ENCODE measurements at places on chromosomes 16 and 17.

- DNase-seq = no peak
Measured at GRCh38 chr17:14805348-14805747, 459.8 kb downstream of the PMP22 start.

GRCh38 chr16:8739151-8739550 lies 58.3 kb downstream of the TMEM186 start:
- DNase-seq = no peak

- DNase-seq = no peak
Measured at GRCh38 chr17:65628644-65629036, 67.2 kb upstream of the AXIN2 start.

GRCh38 chr16:62764572-62764971 lies 728.3 kb upstream of the CDH8 start:
- no peak for DNase-seq

DNA sequence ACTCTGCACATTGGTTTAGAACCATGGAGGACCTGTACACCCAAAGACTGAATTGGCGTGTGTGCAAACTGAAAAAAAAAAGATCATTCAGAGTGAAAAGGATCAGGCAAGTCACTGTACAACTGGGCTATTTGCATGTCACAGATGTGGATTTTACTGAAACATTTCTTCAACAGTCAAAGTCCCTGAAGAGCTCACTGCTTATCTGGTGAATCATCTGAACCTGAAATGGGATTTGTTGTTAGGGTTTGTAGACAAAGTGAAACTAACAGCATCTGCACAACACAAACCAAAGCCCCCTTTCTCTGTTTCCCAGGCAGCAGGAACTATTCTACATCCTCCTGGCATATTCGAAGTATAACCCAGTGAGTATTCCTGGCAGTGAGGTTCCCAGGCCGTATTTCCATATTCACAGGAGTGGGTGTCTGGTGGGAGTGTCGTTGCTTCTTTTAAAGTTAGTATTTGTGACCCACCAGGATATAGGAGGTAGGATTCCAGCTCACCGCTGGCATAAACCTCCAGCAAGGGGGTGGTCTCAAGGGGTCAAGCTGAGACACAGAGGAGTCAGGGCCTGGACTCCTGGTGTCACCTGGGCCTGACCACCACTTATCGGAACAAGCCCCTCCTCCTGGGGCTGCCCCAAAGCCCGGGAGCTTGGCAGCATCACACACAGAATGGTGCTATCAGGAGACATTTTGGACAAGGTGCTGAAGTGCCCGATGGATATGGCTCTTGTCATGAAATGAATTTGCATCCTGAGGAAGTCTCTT lies 80.9 kb downstream of the GOSR1 start:
- DNase-seq = no peak

GRCh38 chr17:45852535-45853297 lies 8.0 kb downstream of the SPPL2C start:
- peak; percentile 84 for DNase-seq

GRCh38 chr17:60151355-60151754 lies 1.6 kb downstream of the CA4 start:
- DNase-seq = peak; percentile 93

GRCh38 chr17:73365906-73366623 lies 54.3 kb upstream of the CDC42EP4 start:
- no peak for DNase-seq

GRCh38 chr17:42167807-42168206 lies 13.0 kb upstream of the RAB5C start:
- no peak for DNase-seq

DNA sequence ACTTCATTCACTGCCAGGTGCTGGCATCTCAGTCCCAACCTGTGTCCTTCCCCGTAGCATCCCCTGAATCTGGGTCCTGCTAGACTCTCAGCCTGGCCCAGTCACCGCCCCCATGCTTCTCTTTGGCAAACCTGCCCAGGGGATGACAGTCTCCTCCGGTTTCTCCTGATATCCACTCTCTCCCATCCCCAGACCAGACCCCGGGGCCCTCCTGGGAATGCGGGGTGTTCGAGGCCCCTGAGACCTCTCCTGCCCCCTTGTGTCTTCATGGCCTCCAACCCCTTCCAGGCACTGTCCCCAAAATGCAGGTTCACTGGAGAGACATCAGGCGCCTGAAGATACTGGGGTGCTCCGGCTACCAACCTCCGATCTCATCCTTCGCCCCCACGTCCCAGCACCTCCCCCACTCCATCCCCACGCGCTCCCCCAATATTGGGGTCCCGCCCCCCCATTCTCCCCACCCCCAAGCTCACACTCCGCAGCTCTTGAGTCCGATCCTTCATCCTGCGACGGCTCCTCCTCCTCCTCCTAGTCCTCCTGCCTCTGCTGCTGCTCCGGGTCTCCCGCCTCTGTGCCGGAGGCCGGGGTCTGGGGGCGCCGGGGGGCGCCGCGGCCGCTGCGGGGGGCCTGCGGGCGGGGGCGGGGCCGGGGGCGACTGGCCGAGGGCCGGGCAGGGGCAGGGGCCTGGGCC lies 399 bp downstream of the STX1B start:
- peak; percentile 9 for DNase-seq

DNA sequence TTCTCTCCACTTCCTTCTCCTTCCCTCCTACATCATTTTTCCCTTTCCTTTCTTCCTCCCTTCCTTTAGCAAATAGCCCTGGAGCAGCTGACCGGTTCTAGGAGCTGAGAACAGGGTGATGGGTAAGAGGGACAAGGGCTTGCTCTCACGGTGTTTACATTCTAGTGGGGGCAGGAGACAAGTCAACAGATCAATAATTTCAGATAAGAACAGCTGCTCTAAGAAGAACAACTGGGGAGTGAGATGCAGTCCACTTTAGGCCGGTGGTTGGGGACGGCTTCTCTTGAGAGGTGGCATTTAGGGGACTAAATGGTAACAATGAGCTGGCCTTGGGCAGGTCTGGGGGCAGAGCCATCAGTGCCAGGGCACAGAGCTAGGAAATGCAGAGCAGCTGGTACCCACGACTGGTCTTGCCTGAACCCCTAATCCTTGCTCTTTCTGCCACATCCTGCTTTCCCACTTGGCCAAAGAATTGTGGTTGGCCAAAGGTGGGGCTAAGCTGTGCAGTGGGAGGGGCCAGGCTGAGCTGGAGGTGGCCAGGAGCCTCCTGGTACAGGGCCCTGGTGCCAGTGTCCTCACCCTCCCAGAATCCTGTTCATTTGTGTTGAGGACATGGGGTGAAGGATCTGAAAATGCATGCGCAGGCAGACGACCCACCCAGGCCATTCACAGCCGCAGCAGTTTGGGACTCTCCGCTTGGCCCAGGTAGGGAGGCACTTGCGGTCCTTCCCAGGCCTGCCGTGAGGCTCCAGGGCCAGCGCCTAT lies 17.7 kb downstream of the CBX4 start:
- no peak for DNase-seq

GRCh38 chr16:53404959-53405358 lies 29.3 kb upstream of the RBL2 start:
- no peak for DNase-seq

- no peak for DNase-seq
Measured at GRCh38 chr16:47599512-47599911, 138.4 kb downstream of the PHKB start.

DNA sequence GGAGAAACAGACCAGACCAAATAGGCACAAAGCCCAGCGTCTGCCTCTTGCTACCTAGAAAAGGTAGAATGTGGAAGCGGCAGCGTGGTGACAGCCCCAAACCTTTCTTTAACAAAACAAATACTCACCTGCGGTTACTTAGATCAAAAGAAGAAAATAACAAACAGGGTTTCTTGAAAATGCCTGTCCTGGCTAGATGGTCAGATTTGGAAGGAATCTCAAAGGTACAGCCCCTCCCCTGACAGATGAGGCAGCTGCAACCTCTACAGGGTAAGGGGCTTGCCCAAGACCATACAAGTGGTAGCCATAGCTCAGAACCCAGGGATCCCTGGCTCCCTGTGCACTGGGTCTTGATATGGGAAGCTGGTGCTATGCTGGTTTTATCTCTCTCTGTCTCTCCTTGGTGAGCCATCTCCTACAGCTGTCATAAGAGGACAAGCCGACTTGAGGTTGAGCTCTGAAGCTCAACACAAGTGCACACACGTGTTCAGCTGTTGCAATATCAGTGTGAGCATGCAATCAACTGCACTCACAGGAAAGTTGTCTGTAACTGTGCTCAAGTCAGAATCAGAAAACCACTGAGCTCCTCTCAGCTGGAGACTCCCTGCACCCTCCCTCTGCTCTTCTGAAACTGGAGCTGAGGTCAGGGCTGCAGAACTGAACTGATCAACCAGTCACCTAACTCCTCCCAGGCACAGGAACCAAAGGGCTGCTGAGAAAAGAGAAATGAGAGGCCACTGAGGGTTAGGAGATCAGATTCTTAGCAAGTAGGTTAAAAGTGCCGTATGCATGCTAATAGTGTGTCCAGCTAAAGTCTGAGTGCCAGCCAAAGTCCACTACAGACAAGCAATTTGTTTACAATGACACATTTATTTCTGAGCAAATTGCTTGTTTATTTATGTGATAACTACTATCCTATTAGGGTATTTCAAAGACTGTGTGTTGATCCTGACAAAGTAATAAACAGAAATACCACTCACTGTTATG lies 6.1 kb upstream of the RNF157 start:
- no peak for DNase-seq

DNA sequence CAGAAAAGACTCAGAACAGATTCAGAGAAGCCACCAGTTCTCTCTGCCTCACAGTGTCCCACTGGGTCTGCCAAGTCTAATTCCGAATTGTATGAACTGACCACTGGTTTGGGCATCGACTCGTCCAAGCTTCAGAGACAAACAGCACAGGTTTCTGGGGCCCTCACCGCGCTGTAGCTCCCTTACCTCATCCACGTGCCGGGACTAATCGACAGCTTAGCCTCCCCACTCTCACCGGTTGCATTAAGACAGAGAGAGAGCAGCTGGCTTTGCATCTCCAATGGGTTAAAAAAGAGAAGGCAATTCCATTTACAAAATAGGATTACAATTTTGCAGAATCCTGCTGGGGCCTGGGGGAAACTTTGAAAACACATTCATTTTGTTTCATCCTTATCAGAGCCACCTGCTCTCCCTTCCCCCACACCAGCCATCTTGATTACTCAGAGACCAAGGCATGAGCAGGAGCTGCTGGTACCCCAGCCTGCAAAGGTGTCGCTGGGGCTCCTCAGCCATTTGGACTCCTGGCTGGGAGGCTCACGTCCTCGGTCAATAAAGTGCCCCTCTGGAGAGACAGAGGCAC lies 95.3 kb upstream of the RPL38 start:
- peak; percentile 99 for DNase-seq

- DNase-seq = peak; percentile 61
Measured at GRCh38 chr16:57720142-57720575, 15.4 kb upstream of the KATNB1 start.

GRCh38 chr16:87457709-87458423 lies 35.0 kb downstream of the ZCCHC14 start:
- DNase-seq = no peak

- peak; percentile 51 for DNase-seq
Measured at GRCh38 chr16:4544473-4544872, 5.9 kb upstream of the CDIP1 start.

GRCh38 chr17:68057531-68057952 lies 22.0 kb downstream of the KPNA2 start:
- peak; percentile 61 for DNase-seq
